ENCODE measurements at places on chromosomes 16 and 17.

DNA sequence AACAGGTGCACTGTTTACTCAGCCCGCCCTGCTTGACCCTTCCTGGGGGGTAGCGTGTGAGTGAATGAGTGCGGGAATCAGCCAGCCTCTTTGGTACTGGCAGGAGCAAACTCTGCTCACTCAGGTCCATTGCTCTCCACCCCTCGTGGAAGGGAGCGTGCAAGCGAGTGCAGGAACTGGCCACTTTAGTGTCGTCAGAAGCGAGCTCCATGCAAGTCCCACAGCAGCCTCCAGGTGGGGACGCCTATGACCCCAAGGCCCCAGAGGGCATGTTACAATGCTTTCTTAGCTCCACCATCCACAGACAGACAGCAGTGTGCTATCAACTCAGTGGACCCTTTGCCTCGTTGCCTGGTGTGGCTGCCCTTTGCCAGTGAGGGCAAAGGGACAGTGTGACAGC is 1025.1 kb upstream of the CDH8 start:
- DNase-seq = no peak

- peak; percentile 33 for DNase-seq
These were observed 7.0 kb downstream of the CYTH1 start for GRCh38 chr17:78774956-78775571.

DNA sequence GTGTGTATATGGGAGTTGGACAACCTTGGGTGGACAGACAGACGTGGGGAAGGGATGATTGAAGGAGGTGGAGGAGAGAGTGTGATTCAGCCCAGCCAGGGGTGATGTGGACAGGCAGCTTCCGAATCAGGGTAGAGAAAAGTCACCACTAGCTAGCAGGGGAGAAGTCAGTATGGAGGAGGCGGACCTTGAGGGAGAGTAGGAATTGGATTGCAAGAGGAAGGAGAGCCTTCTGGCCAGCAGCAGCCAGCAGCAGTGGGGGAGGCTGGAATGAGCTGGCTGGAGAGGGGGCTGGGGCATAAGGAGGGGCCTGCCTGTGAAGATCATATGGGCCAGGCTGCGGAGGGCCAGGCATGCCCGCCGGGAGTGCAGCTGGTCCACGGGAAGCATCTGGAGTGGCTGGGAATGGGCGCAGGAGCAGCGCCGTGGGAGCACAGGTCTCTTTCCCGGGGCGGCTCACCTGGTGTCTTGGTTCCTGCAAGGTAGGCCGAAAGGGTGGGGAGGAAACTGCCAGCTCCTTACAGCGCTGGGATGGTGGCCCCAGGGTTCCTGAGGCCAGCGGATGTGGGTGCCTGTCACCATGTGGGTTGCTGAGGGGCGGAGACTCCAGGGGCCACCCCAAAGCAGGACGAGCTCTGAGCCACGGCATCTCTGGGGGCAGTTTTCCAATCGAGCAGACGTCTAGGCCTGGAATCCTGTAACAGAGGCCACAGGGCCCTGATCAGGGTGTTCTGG is 235.3 kb downstream of the SEC14L1 start:
- DNase-seq = peak; percentile 51

DNA sequence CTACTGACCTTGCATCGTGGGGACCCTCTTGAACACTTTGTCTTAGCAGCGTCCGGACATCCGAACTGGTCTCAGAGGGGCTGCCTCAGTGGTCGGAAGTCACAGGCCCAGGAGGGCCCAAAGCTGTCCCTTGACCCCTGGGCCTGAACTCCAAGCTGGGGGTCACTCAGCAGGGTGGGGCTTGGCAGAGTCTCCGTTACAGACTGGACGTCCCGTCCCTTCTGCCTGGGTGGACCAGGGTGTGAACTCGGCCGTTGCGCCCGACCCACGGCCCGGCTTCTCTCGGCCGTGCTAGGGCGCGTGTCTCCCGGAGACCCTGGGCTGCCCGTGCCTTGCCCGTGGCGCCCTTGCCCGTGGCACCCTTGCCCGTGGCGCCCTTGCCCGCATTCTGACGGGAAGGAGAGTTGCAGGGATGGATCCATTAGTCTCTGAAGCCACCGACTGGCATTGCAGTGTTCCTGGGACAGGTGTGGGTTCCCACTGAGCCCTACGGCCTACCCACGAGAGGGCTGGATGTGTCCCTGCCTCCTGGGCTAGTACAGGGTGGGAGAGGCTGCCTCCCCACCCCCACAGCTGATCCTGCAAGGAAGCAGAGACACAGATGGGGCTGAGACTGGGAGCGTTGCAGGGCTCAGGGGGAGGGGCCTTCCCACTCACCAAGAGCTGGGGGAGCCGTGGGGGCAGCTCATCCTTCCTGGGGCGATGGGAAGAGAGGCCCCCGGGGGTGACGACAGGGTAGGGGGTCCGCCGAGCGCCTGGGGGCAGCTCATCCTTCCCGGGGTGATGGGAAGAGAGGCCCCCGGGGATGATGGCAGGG is 4.9 kb downstream of the CACNA1H start:
- no peak for DNase-seq

DNA sequence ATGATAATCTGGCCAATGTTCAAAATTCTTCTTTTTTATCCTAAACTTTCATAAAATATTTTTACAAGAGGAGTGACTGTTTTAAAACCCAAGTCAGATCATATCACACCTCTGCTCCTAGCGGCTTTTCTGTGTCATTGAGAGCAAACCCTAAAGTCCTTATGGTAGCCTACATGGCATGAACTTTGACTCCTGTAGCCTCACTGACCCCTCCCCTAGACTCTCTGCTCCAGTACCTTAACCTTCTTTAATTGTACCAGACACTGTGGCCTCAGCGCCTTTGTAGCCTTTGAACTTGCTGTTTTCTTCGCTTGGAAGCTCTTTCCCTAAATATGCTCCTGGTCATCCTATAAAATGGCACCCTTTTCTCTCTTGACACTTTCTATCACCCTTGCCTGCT is 7.3 kb upstream of the SMPD3 start:
- DNase-seq = no peak

DNA sequence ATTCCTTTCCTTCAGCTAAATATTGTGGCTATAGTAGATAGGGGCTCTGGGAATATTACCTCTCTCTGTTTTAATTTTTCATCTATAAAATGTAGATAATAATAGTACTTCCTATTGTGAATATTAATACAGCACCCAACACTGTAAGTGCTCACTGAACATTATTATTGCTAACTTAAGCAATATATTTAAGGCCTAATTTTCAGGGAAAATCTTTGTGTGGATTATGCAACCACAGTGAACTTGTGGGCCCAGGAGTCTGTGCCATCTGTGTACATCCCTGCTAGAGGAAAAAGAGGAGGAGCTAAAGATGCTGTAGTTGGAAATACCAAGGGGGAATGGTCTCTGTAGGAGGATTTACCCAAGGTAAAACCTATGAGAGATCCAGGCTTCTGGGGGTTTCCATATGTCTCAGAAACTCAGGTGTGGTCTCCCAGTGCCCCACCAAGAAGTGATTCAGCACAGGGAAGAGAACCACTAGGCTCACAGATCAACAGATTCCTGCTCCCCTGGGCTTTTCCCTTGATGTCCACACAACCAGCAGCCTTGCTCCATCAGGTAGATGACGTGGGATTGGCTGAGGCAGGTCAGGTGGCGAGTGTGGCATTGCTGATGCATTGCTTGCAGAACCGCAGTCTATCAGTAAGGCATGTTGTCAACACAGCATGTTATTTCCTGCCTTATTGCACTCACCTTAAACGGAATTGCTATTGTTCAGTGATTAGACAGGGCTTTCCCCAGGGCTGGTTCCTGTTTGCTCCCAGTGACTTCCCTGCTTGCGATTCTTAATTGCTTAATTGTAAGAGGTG is 1.6 kb upstream of the N4BP1 start:
- peak; percentile 60 for DNase-seq

DNA sequence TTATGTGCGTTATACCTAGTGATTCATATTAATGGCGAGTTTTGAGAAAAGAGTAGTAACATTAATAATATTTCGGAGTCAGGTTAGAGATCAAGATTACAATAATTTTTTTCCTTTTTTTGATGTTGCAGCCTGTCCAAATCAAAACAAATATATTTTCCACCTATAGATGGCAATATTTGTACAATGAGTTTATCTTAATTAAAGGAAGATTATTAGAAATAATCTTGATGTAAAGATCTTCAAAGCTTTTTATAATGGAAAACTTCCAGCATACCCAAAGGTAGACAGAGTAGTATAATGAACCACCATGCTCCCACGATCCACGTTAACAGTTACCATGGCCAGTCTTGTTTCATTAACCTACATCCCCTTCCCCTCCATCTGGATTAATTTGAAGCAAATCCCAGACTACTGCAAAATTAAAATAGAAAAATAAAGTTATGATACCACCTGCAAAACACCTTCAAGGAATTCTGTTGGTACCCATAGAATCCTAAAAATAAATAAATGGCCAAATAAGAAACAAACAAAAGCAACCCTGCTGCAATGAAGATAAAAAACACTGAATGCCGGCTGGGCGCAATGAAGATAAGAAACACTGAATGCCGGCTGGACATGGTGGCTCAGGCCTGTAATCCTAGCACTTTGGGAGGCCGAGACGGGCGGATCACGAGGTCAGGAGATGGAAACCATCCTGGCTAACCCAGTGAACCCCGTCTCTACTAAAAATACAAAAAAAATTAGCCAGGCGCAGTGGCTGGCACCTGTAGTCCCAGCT is 46.5 kb upstream of the GINS3 start:
- DNase-seq = no peak

DNA sequence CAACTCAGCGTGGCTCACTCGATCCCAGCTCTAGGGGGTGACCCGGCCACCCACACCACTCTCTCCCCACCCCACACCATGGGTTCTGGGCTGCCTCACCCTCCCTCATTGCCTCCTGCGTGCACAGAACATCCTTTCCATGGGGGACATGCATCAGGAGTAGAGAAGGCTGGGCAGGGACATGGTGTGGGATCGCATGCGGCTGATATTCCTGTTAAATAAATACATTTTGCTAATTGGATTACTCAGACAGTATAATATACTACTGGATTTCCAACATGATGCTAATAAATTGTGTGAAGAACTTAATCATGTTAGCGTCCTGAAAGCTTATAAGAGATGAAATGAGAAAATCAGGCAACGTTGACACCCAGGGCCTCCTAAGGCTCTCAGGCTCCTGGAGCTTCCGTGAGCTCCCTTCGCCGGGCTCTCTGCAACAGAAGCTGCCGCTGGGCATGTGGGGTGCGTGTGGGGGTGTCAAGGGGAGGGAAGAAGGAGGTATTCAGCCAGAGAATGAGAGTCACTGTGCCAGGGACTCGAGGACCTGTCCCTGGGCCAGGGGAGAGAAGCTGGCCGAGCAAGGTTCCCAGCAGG is 173.1 kb upstream of the TNRC6C start:
- DNase-seq = no peak

GRCh38 chr17:16353317-16354174 is at the start of gene CENPV:
CENPV (minus strand) TSS chr17:16353469; CDS start chr17:16353436, 33 bp downstream.
- DNase-seq = peak; percentile 24

- DNase-seq = no peak
These were observed 1080.1 kb upstream of the RBFOX1 start for GRCh38 chr16:6252541-6252940.

DNA sequence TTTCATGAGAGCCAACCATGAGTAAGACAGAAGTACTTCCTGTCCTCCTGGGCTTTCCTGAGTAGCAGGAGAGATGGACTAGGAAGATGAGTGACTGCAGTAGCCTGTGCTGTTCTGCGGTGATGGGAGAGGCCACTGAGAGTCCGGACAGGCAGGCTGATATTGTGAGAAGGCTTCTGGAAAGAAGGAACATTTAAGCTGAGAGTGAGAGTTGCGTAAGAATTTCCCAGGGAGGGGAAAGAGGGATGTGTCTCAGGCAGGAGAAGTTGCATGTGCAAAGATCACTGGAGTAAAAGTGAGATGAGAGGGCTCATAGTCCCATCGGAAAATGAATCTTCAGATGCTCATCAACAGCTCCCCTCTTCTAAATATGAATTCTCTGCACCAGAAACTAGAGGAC is 258.3 kb downstream of the RBFOX1 start:
- DNase-seq = no peak

- DNase-seq = no peak
These were observed 7.0 kb downstream of the P2RX1 start for GRCh38 chr17:3909257-3909656.

DNA sequence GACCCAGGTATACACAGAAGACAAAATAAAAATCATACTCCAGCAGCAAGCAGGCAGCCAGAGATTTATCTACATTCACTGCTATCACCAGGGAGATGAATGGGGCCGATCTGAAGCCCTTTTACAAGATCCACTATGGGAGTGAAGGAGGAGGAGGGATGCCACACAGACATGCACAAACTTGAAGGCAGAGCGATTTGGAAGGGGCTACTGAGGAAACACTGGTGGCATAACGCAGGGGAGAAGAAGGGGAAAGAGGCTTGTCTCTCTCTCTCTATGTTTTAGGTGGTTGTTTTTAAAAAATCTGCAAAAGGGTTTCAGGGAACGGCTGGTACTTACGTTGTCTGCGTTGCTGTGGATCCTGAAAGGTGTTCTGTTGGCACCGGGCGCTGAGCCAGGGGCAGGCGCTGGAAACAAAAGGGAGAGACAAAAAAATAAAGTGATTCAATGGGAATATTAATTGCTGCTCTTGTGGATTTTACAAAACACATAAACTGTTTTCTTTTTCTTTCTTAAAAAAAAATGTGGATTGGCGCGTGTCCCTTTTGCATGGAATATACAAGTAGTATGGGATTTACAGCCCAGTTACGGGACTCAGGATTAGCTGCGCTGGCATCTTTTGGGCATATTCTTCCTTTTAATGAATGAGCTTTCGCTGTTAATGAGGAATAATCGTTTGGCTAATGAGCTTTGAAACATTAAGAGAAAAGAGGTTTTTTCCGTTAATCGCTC is 255.3 kb upstream of the PMFBP1 start:
- no peak for DNase-seq

- no peak for DNase-seq
These were observed 24.5 kb downstream of the RCVRN start for GRCh38 chr17:9880582-9880999.

- DNase-seq = no peak
These were observed 53.0 kb downstream of the WNT3 start for GRCh38 chr17:46765453-46765852.

DNA sequence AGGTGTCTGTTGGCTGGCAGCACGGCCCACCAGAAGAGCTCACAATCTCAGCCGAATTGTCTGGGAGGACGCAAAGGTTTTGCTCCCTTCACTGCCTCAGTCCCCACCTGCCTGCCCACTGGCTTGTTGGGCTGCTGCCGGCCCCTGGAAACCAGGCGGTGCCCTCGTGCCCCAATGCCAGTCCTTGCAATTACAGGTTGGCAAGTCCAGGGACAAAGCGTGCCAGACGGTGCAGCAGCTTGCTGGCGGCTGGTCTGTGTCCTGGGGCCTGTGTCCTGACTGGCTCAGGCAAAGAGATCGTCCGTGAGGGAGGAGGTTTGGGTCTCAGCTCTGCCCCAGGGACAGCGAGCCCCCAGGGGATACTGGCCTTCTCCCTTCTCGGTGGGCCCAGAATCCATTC is 24.6 kb upstream of the SPNS2 start:
- DNase-seq = no peak

Data from stimulated activated CD8-positive, alpha-beta memory T cell treated with anti-CD3 and anti-CD28 coated beads, Interleukin-12 subunit alpha, Interleukin-12 subunit beta, amount 100 ng/mL, for 1 hour (primary cell).